ENCODE measurements at places on chromosomes 2 and 18.
A peak's percentile ranks its signal among the peaks of the same experiment; 100 is the strongest.

- no peak for DNase-seq
Measured at GRCh38 chr2:205617905-205618304, 64.4 kb upstream of the NRP2 start.

DNA sequence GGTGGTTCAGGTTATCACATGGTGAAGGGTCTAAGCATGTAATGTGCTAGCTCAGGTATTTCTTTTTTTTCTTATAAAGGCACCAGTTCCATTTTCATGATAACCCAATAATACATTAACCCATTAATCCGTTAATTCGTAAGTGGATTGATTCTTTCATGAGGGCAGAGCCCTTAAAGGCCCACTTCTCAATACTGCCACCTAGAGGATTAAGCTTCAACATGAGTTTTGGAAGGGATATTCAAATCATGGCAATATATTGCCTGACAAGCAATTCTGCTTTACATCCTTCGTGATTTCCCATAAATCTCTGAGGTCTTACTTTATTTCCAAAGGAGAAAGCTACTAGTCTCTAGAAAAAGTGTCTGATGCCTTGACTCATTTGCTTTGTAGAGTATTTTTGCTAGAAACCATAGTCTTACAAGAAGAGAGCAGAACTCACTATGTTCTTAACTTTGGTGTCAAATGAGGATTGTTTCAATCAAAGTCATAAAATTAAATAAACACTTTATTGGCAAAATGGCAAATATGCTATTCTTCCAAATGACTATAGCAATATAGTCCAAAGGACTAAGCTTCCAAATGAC is 271.3 kb downstream of the KCNS3 start:
- peak; percentile 19 for DNase-seq

- no peak for DNase-seq
Measured at GRCh38 chr2:178005756-178006155, 66.8 kb downstream of the PDE11A start.

- DNase-seq, result no peak
Measured at GRCh38 chr2:48043131-48043700, 136.9 kb upstream of the FBXO11 start.

- no peak for DNase-seq
Measured at GRCh38 chr18:7607540-7608173, 40.5 kb downstream of the PTPRM start.

GRCh38 chr2:86366651-86367498 is 29.4 kb upstream of the REEP1 start:
- DNase-seq, result no peak

- no peak for DNase-seq
Measured at GRCh38 chr2:101854877-101855276, 136.9 kb upstream of the IL1R2 start.

Data from T-helper 2 cell (primary cell).